ENCODE measurements at places on chromosomes 11 and 22. TPM values are rescaled to one million over a fixed set of nuclear protein-coding genes. Genes with fewer than 3 reads are reported as not detected.
A peak's percentile ranks its signal among the peaks of the same experiment; 100 is the strongest.

- DNase-seq = no peak
Measured at GRCh38 chr11:59187587-59187986, 15.7 kb downstream of the DTX4 start.

DNA sequence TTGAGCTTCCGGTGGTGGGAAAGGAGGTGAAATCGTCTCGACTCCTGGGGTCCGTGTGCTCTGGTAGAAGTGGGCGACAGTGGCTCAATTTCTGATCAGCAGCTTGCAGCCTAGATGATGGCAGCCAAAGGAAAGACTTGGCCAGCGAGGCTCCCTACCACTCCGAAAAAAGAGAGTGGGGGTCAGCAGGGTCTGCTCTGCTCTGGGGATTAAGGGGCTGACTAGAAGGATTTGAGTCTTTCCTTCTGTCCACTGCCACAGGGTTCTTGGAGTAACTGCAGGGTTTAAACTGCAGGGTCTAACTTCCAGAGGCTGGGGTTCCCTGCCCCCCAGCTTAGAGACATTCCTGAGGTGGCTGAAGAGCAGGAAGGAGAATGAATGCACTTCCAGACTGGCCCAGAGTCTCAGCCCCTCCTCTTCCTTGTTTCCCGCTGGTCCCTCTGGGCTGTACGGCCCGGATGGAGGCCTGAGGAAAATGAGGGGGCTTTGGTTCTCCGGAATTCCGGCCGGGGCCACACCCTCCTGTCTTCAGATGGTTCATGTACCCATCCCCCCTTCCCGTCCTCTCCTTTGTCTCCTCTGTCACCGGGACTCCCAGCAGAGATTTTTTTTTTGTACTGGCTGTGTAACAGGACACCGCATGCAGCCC lies 907 bp downstream of the SERPINH1 start:
- no peak for DNase-seq

The RAB38 gene
- 0.53 TPM for polyA plus RNA-seq

GRCh38 chr11:103988595-103988969 lies 47.9 kb upstream of the DDI1 start:
- DNase-seq = no peak

The OR52H1 gene
- not detected for polyA plus RNA-seq

- DNase-seq = no peak
Measured at GRCh38 chr11:47394322-47395222, 13.8 kb upstream of the SLC39A13 start.

The GAB4 gene
- not detected for polyA plus RNA-seq

The AHNAK gene
- 240 TPM for polyA plus RNA-seq

GRCh38 chr11:61927501-61927900 lies 10.1 kb upstream of the RAB3IL1 start:
- DNase-seq = no peak

DNA sequence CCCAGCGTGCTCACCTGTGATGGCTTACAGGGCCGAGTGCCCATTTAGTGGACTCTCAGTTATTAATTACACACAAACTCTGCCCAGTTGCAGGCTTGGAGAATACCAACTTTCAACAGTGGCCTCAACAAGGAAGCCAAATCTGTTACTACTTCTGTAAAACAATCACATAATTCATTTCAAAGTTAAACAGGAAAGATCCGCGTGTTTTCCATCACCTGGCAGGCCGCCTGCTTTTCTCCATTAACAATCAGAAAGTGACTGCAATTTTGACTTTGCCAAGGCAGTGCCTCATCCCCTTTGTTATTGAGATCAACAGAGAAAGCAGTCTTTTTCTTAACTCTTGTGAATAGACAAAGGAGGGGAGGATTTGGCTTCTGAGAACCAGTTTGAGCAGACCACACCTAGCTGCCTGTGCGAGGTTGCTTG lies 77.7 kb downstream of the BARX2 start:
- no peak for DNase-seq

GRCh38 chr11:1341928-1342524 lies 32.6 kb upstream of the TOLLIP start:
- DNase-seq = no peak

The MS4A3 gene
- polyA plus RNA-seq = 0.80 TPM

DNA sequence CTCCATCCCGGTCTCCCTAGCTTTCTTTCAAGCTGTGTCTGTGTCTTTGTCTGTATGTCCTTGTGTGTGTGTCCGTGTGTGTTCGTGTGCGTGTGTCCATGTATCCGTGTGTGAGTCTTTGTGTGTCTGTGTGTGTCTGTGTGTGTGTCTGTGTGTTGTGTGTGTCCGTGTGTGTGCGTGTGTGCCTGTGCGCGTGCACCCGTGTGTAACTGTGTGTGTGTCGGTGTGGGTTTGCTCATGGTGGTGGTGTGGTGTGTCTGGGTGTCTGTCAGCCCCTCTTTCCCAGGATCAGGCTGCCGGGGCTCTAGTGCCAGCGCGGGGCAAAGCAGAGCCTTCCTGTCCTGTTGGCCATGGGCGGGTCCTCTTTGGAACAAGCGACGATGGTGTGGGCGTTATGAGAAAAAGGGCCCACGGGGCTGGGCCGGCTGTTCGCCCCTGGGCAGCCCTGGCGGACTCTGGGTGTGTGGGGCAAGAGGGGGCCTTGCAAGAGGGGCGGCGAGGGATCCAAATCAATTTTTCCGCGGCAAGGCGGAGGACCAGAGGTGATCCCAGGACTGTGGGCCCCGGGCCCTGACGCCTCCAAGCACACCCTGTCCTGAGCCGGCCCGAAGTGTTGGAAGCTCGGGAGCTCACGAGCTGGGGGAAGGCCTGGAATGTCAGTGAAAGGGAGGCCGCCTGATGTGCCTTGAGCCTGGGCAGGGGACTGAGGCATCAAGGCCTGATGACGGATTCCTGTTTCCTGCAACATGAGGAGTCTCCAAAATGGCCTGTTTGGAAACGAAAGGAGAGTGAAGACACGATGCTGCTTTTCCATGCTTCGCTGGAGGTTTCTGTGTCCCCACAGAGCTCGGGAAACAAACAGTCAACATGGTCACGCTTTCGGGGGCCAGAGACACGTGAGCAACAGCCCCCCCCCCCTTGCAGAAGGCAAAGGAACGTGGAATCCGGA lies 3929.2 kb upstream of the OR11H1 start:
- DNase-seq = no peak

- peak; percentile 93 for DNase-seq
Measured at GRCh38 chr11:65290448-65291165, 24.1 kb upstream of the CDC42EP2 start.

DNA sequence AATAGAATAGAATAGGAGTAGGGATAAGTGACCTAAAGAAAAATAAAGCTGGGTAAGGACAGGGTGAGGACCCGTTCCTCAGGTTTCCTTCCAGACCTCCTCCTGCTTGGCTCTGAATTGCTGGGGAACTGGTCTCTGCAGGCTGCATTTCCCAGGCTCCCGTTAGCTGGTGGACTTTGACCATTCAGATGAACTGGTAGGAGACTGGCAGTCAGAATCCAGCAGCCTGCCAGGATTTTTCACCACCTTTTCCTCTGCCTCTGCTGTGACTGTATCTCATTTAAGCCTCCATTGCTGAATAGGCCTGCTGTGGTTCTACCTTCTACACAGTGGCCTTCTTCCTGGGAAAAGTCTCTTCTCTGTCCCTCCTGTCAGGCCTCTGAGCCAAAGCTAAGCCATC lies 24.6 kb upstream of the SMPD1 start:
- DNase-seq = no peak

All from forelimb muscle (tissue), 1 donor.